ENCODE measurements at places on chromosomes 4 and X.

- DNase-seq = no peak
These were observed 168.8 kb upstream of the RBPJ start for GRCh38 chr4:26152056-26152455.

DNA sequence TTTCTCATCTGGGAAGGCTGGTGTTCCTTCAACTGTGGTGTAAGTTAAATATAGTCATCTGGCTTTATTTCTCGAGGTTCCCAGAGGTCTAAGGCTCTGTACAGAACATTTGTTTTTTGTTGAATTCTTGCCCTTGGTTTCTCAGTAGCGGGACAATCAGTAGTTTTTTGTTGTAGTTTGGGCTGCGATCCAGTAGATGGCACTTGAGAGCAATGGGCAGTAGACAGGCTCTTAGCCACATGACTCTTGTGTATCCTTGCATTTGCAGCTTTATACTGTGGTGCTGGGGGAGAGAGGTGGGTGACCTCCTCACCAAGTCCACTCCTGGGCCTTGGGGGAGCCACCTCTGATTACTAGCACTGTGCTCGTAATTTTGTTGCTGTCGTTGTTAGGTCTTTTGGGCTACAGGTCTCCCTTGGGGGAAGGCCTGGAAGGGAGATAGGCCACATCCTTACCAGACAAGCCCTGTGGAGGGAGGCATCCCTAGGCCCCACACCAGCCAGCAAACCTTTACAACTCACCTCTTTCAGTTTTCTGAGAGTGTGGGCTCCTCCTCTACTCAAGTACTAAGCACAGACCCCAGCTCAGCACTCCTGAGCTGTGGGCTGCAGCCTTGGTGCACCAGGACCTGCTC lies 8.1 kb downstream of the ETDB start:
- peak; percentile 21 for DNase-seq

DNA sequence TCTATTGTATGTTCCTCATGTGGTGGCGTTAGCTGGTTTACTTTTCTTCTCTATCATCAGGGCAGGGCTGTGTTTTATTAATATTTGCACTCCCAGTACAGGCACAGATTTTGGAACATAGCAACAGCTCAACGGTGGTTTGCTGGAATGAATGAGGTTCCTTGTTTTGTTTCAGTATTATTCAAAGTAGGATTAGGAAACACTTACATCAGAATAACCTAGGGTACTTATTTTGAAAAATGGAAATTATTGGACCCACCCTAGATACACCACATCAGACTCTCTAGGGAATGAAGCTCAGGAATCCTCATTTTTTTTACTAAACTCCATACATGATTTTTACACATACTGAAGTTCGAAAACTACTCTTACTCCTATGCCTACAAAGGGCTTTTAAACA lies 108.8 kb upstream of the ENPEP start:
- no peak for DNase-seq

- DNase-seq = no peak
These were observed 74.4 kb upstream of the RBMX start for GRCh38 chrX:136954930-136955329.

- DNase-seq = no peak
These were observed 30.7 kb downstream of the SHISA3 start for GRCh38 chr4:42428036-42428435.

GRCh38 chr4:141132072-141132708 lies 1.1 kb downstream of the RNF150 start:
- DNase-seq = peak; percentile 18

- DNase-seq = no peak
These were observed 344.9 kb downstream of the BCOR start for GRCh38 chrX:39752815-39753214.

DNA sequence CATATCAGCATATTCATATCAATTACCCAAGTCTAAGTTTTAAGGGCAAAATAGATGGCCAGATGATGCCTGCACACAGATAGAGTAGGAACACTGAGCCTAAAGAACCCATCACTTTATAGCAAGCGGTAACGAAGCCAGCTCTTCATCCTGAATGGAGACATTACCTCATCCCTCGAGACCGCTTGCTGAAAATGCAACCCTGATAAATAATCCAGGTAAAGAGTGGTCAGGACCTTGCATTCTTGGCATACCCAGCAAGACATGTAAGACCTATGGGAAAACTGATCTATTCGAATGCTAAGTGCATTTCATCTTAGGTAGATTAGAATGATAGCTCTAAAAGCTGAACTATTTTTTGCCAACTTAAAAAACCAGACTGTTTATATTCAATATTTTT lies 25.3 kb downstream of the DCHS2 start:
- no peak for DNase-seq

DNA sequence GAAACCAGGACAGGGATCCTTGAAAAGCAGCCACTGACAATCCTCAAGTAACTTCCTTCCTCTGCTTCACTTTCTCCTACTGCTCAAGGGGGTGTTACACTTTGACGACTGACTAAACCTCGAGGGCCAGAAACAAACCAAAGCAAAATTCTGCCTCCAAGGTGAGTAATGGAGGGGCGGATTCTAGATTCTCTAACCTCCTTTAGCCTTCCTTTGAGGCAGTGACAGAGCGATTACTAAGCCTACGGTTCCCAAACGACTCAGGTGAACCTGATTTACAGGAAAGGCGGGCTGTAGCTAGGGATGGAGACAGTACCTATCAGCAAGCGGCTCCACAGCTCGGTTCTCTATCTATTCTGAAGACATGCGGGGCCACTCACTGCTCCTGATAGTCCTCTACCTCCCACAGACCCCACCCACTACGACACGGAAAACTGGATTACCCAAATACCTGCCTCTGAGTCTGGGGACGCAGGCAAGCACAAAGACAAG lies 487 bp downstream of the TBCK start:
- no peak for DNase-seq

DNA sequence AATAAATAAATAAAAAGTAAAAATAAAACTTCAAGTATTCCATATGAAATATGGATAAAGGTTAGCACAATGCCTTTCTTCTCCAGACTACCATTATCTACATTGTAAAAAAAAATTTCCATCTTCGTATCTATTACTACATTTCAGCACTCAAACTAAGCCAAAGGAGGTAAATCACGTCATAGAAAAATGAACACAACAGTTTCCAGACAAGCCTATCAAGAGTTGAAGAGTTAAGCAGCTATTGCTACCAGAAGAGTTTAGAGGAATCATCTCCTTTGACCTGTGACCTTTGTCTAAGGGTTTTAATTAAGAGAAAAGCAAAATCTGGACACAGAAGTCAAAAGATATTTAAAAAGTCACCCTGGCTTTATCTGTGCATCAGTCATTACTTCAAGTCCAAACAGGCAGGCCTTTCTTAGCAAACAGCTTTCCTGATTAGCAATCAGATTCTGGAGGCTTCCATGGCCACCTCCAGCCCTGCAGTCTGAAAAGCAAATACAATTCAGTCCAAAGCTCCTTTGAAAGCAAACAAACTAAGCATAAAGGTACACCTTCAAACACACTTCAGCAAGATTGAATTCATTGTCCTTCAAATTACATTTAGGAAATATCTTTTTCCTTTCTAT lies 82.2 kb downstream of the APBB2 start:
- DNase-seq = no peak

DNA sequence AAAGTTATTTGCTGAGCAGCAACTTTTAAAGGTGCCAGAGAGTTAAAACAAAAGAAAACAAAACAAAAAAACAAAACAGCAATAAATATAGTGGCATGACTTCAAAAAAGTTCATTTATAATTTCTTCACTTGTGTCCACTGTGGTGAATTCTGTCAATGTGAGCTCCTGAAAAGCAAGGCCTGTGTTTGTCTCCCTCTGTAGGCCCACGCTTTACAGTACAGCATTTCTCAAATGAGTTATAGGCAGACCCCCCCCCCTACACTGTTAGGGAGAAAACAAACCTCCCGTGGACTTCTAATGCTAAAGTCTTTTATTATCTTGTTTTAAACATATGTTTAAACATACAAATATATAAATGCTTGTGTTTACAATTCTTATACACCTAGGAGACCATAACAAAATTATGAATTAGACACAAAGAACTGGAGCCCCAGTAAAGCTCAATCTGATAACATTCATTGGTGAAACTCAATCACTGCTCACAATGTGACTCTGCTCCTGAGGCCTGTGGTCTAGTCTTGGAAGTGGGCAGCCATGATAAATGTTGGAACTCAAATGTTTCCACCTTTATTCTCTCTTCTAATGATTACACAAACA lies 47.0 kb upstream of the SCOC start:
- no peak for DNase-seq

Measured in GM06990 (cell line).